ENCODE measurements at places on chromosomes 12 and 14.

GRCh38 chr14:51636109-51636508 lies 15.6 kb upstream of the FRMD6 start:
- DNase-seq, result no peak

GRCh38 chr12:93376436-93377251 lies 1.1 kb upstream of the NUDT4 start:
- DNase-seq, result no peak

DNA sequence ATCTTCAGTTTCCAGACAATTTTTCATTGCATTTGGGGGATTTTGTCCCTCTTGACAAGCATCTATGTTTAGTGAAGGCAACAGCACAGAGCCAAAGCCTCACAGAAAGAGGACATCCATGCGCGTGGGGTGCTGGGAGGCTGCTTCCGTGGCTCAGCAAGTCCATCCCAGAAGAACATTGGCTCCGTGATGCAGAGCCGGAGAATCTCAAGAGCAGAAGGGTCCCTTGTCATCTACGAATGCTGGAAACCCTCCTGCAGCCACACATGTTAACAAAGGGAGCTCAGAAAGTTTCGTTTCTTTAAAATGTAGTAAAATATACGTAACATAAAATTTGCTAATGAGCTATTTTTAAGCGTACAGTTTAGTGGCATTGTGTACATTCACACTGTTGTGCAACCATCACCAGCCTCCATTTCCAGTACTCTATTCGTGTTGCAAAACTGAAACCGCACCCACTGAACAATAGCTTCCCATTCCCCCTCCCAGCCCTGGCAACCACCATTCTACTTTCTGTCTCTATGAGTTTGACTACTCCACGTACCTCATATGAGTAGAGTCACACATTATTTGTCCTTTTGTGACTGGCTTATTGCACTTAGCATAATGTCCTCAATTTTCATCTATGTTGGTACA lies 185.9 kb downstream of the TTC7B start:
- DNase-seq, result no peak

- DNase-seq, result no peak
Observed at GRCh38 chr12:13707829-13708228, 273.6 kb downstream of the GRIN2B start.

GRCh38 chr14:102103062-102103695 lies 16.3 kb upstream of the HSP90AA1 start:
- DNase-seq, result no peak

DNA sequence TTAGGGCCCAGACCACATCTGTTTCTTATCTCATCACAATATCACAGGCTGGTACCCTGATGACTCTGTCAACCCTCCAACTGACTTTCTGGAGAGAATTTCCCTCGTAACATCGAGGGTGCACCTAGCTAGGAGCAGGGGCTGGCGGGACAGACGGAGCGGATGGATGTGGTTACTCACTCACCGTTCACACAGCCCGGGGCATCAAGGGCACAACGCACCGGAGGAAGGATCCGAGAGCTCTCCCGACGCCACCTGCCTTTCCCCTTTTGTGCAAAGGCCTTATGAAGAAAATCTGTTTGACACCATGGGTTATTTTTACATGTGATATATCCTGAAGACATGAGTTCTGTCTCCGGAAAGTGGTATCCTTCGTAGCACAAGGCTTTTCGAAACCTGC lies 31.4 kb downstream of the SLC15A4 start:
- no peak for DNase-seq

- DNase-seq, result no peak
Observed at GRCh38 chr12:103975368-103975767, 9.7 kb downstream of the TDG start.

GRCh38 chr12:4943067-4943937 lies 33.6 kb downstream of the KCNA1 start:
- DNase-seq, result no peak

- no peak for DNase-seq
Observed at GRCh38 chr12:52004042-52004648, 2.6 kb upstream of the TAMALIN start.

DNA sequence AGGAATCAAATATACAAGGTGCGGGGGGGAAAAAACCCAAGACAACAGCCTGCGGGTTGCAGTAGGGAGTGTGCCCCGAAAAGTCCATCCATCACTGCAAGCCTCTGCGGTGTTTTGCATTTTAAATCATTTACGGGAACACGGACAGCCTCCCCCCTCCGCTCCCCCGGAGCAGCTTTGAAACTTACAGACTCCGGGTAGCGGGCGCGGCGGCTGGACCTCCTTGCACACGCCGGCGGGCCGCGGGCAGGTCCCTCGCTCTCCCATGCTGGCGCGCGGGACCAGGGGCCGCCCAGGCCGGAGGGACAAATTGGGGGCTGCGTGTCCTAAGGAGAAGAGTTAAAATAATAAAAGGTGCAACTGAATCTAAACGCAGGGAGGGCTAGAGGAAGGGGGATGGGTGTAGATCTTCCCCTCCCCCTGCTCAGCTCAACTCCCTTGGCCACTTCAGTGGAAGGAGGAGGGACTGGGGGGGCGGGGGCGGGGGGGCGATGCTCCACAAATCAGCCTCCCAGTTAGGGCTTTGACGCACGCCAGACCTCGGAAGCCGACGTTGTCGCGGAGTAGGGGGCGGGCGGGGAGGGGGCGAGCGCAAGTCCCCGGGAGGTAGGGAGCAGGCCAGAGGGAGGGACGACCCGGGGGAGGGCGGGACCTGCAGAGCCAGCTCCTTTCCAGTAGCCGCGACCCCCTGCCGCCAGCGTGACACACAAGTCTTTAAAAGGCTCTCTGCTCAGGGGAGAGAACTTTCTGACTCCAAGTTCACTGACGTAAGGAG lies at the start of gene KCNJ8:
Gene KCNJ8 (minus strand): TSS at position 349 of the 775 bp plus-strand sequence. CDS start 1,090 bp downstream, outside the sequence.
- DNase-seq, result no peak

DNA sequence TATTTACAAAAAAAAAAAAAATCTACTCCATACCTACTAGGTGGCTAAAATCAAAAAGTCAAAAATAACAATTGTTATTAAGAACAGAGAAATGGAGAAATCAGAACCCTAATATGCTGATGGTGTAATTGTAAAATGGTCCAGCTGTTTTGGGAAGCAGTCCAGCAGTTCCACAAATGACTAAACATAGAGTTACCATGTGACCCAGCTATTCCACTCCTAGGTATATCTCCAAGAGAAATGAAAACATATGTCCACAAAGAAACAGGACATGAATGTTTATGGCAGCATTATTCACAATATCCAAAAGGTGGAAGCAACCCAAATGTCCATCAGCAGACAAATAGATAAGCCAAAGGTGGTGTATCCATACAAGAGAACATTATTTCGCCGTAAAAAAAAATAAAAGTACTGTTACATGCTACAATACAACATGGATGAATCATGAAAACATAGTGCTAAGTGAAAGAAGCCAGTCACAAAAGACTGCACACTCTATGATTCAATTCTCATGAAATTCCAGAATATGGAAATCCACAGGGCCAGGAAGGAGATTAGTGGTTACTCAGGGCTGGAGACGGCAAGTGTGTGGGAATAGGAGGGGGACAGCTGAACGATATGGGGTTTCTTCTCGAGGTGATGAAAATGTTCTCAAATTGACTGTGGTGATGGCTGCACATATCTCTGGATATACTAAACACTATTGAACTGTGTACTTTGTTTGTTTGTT lies 9.1 kb upstream of the DPF3 start:
- DNase-seq, result no peak

GRCh38 chr12:86721713-86722397 lies 465.7 kb upstream of the MGAT4C start:
- DNase-seq, result no peak

GRCh38 chr12:75599061-75599460 lies 87.7 kb upstream of the KRR1 start:
- no peak for DNase-seq

DNA sequence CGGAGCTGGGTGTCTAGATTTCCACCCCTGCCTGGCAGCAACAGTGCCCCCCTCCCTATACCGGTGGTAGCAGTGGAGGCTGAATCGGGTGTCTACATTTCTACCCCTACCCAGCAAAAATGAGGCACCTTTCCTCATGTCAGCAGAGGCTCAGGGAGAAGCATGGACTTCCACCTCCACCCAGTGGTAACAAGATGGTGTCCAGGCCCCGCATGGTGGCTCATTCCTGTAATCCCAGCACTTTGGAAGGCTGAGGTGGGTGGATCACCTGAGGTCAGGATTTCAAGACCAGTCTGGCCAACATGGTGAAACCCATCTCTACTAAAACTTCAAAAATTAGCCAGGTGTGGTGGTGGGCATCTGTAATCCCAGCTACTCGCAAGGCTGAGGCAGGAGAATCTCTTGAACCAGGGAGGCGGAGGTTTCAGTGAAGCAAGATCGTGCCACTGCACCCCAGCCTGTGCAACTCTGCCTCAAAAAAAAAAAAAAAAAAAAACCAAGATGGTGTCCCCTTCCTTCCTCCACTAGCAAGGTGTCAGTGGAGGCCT lies 35.5 kb upstream of the OR5AU1 start:
- no peak for DNase-seq

DNA sequence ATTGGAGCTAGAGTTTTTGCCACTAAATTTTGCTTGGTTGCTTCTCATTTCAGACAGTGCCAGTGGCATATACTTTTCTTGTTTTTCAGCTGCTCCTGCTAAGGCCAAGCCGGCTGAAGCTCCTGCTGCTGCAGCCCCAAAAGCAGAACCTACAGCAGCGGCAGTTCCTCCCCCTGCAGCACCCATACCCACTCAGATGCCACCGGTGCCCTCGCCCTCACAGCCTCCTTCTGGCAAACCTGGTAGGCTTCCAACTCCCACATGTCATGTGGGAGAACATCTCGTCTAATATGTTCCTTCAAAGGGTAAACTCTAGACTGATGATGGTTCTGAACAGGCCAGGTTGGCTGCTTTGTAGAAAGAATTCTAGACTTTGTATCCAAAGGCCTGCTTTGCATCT lies 11.0 kb downstream of the DLST start:
- DNase-seq, result no peak

DNA sequence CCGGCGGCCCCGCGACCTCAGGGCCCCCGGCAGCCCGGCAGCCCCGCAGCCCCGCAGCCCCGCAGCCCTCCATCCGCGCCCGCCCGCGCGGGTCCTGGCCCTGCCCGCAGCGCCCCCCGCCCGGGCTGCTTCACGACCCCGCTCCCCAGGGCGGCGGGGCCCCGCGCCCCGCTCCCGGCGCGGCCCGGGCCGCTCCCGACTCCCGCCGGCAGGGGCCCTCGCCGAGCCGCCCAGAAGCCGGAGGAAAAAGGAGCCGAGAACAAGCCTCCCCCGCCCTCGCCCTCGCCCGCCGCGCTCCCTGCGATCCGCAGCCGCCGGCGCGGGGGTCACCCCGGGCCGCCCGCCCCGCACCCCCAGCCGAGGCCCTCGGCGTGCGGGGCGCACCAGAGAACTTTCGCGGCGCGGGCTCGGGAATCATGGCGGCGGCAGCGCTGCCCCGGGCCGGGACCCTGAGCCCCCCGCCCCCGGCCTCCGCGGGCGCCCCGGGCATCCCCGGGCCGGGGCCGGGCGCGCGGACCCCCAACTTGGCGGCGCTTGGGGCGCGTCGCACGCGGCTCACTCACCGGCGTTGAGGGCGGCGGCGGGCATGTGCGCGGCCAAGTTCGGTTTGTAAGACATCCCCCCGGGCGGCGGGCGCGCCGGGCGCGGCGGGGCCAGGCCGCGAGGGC lies 521 bp downstream of the CDK2AP1 start:
- DNase-seq, result peak; percentile 60

- DNase-seq, result no peak
Observed at GRCh38 chr12:119949594-119949993, 39.4 kb upstream of the BICDL1 start.

- no peak for DNase-seq
Observed at GRCh38 chr12:56932146-56932545, 2.1 kb downstream of the SDR9C7 start.

DNA sequence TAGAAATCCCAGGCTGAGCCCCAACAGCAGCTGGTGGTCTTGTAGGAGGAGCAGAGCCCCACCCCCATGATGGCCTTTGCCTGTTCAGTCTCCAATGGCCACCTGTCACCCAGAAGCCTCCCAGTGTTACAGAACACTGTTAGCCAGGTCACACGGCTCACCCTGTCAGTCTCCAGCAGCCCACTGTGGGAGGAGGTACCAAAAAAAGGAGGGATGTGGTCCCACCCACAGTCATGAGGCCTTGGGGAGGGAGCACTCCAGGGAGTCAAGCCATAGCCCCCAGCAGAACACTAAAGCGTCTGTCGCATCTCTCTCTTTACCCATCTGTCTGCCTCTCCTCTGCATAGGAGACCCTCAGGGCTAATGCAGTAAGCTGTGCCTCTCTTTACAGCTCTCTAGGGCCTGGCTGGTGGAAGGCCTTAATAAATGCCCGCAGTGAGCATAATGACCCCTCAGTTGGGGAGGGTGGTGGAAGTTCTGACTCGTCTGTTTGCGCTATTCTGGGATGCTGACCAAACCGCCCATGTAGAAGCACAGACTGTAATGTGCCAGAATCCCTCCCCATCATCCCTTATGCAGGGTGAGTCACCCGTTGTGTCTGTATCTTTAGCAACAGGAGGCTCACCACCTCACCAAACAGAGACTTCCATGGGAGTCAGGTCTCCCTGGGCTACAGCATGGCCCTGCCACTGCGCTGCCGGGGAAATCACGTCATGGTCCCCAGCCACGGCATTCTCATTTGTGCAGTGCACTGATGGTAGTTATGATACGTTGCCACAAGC lies 14.6 kb downstream of the C14orf132 start:
- DNase-seq, result no peak

- DNase-seq, result peak; percentile 80
Observed at GRCh38 chr12:389142-390096, at the start of gene KDM5A. TSS of gene KDM5A (minus strand) at chr12:389320. CDS start at chr12:389091, 229 bp downstream.

GRCh38 chr12:34214011-34214410 lies 191.7 kb downstream of the ALG10 start:
- DNase-seq, result no peak

- no peak for DNase-seq
Observed at GRCh38 chr12:79662046-79662811, 28.5 kb downstream of the PAWR start.

GRCh38 chr12:105547786-105548185 lies 217.3 kb downstream of the C12orf75 start:
- no peak for DNase-seq

DNA sequence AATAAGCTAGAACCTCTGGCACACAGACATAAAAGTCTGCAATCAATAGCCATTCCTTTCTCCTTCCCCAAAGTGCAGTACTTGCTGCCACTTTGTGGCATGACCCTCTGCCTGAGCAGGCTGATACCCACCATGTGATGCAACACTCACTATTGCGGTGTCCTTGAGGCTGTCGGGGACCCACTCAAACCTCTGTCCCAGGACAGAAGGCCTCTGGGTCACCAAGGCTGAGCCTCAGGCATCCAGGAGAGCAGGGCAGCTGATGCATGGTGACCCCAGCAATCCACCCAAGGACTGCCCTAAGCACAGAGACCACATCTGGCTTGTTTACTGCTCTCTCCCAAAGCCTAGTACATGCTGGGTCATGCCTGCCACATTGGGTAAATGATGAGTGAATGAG lies 114.2 kb downstream of the DPF3 start:
- DNase-seq, result no peak

Data from stimulated activated CD8-positive, alpha-beta memory T cell treated with anti-CD3 and anti-CD28 coated beads, Interleukin-15, amount 100 ng/mL, for 48 hours (primary cell).